ENCODE measurements at places on chromosomes 11 and 22.
A peak's percentile ranks its signal among the peaks of the same experiment; 100 is the strongest.

DNA sequence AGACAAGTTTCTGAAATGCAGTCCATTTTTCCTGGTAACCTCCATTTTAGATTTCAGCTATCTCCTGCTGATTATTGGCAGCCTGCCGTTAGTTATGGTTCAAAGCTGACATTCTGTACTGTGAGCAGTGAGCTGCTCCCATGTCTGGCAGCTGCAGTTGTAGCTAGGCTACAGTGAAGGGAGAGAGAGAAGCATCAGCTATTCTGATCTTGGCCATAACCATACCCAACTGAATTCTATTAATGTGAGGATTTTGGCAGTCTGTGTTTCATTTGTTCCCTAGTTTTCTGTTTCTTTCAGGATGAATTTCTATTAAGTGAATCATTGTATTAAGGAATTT is 33.4 kb downstream of the SIK2 start:
- no peak for DNase-seq

DNA sequence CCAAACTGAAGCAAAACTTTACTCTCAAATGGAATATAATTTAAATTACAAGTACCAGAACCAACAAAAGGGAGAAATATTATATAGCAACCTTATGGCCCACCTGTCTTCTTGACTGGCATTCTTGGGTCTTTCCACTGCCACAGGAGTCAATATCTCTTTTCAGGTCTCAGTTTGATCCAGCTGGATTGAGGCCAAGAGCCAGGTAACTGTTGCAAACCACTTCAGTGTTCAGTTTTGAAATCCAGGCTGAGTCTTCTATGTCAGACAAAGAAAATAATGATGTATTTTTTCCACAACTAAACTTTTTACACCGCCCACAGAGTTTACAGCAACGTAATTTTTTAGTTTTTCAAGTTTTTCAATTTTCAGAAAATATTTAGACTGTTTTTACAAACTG is 648 bp downstream of the DLG2 start:
- no peak for DNase-seq

GRCh38 chr22:39384750-39385480 is 14.7 kb upstream of the TAB1 start:
- DNase-seq: no peak

- no peak for DNase-seq
Observed at GRCh38 chr11:121235057-121235456, 57.5 kb upstream of the SC5D start.

GRCh38 chr22:25959818-25960774 is 209.2 kb upstream of the SEZ6L start:
- no peak for DNase-seq

DNA sequence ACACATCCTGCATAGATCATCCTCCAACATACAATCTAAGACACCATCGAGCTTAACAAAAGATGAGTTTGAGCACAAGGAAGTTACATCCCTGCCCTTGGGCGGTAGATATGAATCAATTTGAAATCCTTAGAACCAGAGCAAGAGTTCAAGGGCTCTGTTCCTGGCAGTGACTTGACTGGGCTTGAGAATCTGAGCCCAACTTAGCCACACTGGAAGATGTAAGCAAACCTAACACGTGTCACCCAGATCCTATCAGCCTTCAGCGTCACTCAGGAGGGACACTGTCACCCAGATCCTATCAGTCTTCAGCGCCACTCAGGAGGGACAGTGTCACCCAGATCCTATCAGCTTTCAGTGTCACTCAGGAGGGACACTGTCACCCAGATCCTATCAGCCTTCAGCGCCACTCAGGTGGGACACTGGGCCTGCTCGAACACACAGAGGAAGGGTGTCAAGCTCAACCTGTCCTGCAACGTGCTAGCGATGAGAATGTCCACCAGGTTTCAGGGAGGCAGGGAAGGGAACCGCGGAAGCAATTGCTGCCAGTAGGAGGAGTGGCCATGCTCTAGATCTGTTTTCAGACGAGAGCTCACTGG is 32.8 kb upstream of the CTSD start:
- no peak for DNase-seq

DNA sequence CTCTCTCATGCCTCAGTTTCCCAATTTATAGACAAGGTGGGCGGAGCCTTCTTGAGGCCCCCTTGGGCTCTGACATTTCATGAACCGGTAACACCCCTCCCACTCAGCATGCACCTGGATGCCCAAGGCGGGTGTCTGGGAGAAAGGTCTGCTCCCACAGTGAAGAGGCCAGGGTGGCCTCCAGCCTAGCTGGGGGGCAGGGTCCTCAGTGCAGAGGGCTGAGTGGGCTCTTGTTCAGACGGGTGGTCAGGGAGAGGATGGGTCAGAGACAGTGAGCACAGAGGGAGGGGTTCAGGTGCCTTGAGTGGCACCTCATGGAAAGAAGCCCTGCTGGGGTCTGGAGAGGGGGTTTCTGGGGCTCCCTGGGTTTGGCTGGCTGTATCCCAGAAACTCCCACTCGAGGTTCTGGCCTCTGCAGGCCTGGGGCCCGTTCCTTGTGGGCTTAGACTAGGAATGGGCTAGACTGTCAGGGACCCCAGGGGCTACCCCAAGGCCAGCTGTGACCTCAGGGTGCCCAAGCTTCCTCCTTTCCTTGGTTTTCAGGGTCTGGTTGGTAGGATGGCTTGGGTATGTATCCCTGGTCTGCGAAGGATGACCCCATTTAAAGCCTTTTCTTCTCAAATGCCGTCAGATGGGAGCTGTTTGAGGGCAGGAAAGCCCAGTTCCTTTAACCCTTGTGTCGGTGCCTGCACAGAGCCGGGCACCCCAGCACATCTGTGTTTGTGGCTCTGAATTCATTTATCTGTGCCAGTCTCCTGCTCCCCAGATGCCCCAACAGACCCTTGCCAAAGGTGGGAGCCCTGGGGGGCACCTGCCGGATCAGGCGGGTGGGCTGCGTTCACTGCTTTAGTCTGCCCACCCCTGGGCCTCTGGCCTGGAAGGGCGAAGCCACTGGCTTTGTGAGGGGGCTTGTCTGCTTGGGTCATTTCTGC is 1.2 kb downstream of the SYNGR1 start:
- DNase-seq: peak; percentile 38

GRCh38 chr11:59773083-59773440 is 17.9 kb downstream of the STX3 start:
- no peak for DNase-seq

DNA sequence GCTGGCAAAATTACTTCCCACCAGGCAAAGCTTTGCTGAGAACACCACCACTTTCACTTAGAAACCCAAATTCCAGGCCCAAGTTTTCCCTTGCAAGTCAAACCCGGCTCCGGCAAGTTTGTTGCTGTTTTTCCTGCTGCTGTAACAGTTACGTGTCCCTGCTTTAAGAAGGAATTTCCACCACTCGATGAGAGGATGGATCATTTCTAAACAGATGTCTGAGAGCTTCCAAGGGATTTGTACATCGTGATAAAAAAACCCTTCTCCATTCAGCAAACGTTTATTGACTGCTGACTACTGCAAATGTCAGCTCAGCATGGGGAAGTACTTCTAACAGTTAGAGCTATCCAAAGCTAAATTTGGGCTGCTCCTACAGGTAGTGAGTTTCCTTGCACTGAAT is 19.7 kb downstream of the P2RX3 start:
- no peak for DNase-seq

DNA sequence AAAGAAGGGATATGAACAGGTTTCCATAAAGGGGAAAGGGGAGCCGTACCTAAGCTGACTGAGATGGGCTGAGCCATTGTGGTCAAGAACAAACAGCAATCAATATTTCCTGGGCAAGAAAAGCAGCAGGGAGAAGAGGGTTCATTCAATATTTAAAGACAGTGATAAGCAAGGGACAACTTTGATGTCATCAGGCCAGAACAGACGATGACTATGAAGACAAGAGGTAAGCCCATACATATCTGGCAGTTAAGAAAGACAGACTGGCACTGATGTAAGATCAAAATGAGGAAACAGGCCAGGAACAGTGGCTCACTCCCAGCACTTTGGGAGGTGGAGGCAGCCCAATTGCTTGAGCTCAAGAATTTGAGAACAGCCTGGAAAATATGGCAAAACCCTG is 2.4 kb downstream of the OR5A2 start:
- DNase-seq: no peak

DNA sequence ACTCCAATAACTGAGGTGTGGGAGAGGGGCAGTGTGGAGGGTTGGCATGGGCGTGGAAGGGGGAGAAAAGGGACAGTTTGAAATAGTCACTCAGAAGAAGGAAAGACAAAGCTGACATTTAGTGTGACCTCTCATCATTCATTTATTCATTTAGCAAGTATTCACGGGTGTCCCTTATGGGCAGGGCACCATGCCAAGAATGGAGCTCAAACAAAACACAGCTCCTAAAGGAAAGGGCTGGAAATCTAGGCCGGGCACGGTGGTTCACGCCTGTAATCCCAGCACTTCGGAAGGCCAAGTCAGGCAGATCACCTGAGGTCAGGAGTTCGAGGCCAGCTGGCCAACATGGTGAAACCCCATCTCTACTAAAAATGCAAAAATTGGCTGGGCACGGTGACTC is 19.4 kb upstream of the DGKZ start:
- DNase-seq: no peak

DNA sequence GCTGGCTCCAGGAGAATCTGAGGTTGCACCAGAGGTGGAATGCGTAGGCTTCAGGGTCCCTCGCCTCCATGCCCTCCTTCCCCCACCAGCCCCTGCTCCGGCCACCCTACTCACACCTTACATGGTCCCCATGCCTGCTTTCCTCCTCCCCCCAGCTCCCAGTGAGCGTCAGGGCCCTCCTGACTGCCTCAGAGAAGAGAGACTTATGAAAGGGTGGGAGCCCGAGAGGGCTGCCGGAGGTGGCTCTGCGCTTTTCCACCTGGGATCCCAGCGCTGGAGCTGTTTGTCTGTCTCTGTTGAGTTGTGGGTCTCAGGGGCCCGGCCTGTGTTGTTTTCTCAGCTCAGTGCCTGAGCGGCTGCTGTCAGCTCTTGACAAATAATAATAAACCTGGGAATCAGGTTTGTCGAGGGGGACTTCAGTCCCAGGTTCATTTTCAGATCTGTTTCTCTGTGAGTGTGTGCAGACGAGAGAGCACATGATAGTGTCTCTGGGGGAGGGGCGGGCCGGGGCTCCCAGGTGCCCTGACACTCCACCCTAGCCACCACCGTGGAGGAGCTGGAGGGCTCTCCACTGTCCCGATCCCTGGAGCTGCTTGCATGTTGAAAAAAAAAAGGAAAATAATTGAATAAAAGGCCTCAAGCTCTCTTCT is 153.7 kb downstream of the FEZ1 start:
- no peak for DNase-seq

- no peak for DNase-seq
Observed at GRCh38 chr11:38680746-38681145, 2082.7 kb upstream of the RAG2 start.

- DNase-seq: no peak
Observed at GRCh38 chr11:112694245-112694644, 267.0 kb upstream of the NCAM1 start.

- no peak for DNase-seq
Observed at GRCh38 chr11:27012234-27012921, 18.5 kb downstream of the FIBIN start.

DNA sequence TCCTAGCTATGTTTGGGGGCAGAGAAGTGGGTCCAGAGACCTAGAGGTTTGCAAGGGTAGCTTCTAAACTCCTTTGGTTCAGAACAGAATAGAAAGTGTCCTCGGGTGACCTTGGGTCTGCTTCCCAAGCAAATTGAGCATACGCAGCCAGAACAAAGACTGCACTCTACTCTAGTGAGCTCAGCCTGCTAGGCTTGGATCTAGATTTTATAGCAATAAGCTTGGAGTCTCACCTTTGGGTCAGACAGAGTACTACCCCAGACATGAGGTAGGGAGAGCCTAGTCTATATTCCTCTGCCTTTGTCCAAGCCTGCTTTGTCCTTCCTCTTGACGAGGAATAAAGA is 52.6 kb upstream of the ELF5 start:
- no peak for DNase-seq

GRCh38 chr11:116126562-116126961 is 622.3 kb upstream of the CADM1 start:
- no peak for DNase-seq

DNA sequence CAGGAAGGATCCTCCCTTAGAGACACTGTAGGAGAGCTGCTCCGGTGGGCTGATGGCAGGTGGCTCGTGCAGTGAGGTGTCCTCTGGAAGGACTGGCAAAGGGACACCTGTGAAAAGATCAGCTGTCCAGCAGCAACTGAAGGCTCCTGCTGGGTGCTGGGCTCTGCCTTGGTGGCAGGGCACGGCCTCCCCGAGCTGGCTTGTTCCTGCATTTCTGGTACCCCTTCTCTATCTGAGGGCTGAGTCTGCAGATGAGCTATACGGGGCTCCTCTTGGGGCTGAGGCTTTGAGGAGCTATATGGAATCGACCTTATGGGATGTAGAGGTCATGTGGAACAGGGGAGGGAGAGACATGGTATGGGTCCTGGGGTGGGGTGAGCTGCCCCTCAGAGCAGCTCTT is 875.8 kb downstream of the BRD1 start:
- DNase-seq: no peak

GRCh38 chr22:48197189-48197690 is 1434.8 kb downstream of the TBC1D22A start:
- DNase-seq: no peak

DNA sequence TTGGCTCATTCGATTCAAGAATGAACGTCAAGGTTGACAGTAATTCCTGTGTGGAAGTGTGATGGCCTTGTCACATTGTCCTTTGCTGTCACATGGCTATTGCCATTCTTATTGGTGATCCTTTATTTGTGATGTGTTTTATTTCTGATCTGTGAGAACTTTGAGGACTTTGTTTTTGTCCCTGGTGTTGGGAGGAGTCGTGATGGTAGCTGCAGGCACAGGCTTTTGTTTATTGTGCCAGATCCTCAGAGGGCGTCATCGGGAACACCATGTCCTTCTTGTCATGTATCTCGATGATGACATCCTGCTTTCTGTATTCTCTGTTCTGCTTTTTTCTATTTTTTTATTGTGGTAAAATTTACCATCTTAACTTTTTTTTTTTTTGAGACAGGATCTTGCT is 5.6 kb downstream of the PICK1 start:
- DNase-seq: no peak

GRCh38 chr11:114683007-114683406 is 4.7 kb downstream of the NXPE2 start:
- no peak for DNase-seq

- DNase-seq: no peak
Observed at GRCh38 chr22:43326331-43327156, 16.6 kb downstream of the SCUBE1 start.

DNA sequence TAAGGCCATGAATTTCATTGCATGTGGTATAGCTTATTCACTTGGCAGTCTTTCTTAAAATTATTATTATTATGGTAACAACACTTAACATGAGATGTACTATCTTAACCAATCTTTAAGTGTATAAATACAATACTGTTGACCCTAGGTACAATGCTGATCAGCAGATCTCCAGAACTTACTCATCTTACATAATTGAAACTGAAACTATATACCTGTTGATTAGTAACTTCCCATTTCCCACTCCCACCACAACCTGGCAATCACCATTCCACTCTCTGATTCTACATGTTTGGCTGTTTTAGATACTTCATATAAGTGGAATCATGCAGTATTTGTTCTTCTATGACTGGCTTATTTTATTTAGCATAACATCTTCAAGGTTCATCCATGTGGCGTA is 150.2 kb upstream of the POU2AF2 start:
- DNase-seq: no peak

Data from hematopoietic multipotent progenitor cell treated with erythropoietin and hydrocortisone succinate and interleukin-3 and kit ligand, for 8 days (in vitro differentiated cells).